ENCODE measurements at places on chromosomes 5 and 9.

DNA sequence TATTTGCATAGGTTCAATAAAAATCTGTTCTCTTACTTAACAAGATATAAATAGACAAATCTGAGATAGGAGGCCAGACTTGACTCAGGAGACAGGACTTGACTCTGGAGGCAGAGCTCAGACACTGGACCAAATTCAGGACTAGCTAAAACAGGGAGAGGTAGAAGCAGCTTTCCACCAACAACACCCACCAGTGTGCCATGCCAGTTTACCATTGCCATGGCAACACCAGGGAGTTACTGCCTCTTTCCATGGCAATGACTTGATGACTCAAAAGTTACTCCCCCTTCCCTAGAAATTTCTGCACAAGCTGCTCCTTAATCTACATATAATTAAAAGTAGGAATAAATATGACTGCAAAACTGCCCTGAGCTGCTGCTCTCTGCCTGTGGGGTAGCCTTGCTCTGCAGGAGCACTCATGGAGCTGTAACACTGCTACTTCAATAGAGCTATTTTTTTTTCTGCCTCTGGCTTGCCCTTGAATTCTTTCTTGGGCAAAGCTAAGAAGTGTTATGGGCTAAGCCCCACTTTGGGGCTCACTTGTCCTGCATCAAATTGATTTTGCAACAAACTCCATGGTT is 473.0 kb downstream of the PLK2 start:
- peak; percentile 77 for DNase-seq

DNA sequence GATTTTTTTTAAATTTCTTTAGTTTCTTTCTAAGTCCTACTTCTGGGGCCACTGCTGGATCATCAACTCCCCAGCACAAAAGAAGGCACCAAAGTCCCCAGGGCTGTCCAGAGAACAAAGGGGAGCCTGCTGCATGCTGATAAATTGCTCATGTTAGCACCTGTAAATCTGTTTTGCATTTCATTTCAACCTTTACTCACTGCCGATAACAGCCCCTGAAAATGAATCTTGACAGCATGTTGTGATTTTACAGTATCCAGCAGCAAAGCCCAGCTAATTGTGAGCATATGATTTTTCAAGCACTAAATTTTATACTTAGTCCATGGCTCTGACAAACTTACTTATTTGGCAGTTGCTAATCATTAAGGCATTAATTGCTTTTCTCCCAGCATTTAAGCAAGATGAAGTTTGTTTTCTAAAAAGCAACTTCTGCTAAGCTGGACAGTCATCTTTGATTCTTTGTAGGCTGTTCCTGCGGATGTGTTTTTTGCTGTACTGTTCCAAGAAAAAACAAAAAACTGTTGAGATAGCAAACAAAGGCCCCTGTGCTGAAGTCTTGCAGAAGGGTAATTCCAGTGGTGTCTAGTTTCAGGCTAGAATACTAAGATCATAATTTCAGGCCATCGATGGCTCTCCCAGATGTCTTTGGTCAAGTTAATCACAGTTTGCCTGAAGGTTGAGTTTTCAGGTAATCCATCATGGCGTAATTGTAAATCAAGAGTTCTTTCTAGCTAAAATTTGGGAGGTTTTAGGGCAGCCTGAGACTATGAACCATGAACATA is 73.1 kb upstream of the GAS1 start:
- no peak for DNase-seq

- DNase-seq, result no peak
Measured at GRCh38 chr5:125228363-125229070, 482.1 kb upstream of the ZNF608 start.

GRCh38 chr9:116499986-116500871 is 186.9 kb upstream of the TRIM32 start:
- DNase-seq, result peak; percentile 77

- DNase-seq, result no peak
Measured at GRCh38 chr9:77885104-77885672, 146.4 kb downstream of the GNAQ start.

DNA sequence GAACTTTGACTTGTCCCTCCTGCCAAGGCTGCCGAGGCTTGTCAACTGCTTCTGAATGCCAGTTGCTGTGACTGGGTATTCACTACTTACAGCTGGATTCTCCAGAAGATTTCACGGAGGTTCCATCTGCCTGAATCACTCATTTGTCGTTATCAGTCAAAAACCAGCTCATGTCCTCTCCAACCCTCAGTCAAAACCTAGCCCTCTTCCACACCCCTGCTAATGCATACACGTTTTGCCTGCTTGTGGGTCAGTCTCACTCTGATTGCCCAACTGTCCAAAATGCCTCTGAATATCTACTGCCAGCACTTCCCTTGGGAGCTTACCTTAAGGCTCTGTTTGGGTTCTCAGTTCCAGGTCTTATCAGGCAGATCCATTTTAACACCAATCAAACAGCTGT is 238.6 kb upstream of the TMEM161B start:
- no peak for DNase-seq

DNA sequence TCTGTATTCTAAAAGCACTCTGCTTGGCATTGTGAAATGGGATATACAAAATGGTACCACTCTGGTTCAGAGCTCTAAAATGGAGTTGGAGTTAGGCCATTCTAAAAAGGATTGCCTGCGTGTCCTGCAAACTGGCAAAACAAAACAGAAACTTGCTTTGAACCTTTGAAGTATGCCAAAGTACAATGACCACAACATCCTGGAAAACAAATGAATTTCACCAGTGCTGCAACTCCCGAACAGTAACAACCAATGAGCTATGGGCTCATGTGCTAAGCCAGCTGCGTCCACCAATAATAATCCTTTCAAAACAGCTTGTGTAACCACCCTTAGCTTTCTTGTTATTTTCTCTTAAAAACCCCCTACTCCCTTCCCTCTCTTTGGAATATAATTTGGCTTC is 88.4 kb upstream of the CXCL14 start:
- DNase-seq, result no peak

DNA sequence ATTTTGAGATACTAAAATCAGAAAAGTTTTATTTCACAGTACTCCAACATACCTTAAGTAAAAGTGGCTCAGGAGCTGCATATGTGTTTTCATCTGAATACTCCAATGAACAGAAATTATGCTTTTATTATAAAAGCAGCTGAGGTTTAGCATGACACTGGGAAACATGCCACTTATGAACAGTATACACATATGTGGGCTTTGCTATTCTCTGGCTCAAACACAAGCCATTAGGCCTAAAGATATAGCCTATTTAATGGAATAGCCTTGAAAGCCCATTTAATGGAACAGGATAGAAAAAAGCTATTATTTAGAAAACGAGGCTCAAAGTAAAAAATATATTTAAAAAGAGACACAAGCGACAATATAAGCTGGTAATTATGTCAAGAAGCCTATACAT is 74.1 kb downstream of the SLC38A9 start:
- no peak for DNase-seq

- peak; percentile 42 for DNase-seq
Measured at GRCh38 chr9:137672907-137673791, 54.3 kb downstream of the EHMT1 start.

- DNase-seq, result no peak
Measured at GRCh38 chr9:126421567-126422428, 95.2 kb downstream of the MVB12B start.

DNA sequence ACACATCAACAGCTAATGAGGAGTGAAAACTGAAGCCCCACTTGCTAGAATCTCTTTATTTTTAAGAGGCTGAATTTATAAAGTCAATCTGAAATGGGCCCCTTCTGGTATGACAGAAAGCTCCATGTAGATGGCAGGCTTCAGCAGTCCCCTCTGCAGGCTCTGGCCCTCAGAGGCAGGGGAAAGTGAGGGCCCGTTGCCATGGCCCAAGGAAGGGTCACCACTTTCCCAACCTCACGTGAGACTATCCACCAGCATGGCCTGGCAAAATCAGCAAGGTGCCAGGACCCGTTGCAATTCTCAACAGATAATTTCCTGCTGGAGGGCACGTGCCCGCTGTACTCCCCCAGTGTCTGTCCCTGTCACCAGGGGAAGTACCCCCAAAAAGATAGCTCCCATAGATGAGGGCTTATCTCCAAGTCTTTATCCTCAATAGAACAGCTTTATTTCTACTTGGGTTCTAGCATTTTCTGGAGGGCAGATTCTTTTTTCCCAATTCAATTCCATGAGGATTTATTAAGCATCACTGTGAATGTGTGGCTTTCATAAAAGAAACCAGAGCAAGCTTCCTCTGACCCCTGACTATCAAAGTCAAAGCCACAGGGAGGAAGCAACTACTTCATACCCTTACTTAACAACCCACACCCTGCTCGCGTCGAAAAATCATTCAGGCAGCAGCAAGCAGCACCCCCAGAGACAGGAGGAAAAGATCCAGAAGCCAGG is 85.4 kb upstream of the FSTL4 start:
- DNase-seq, result no peak

DNA sequence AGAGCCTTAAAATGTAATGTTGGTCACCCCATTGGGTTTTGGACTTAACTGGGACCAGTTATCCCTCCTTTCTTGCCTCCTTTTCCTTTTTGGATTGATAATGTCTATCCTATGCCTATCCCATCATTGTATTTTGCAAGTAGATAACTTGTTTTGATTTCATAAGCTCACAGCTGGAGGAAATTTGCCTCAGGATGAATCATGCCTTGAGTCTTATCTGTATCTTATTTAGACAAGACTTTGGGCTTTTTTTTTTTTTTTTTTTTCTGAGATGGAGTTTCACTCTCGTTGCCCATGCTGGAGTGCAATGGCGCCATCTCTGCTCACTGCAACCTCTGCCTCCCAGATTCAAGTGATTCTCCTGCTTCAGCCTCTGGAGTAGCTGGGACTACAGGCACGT is 443.3 kb downstream of the DNAH5 start:
- peak; percentile 72 for DNase-seq

GRCh38 chr9:128088253-128088945 is 20.4 kb downstream of the SLC25A25 start:
- no peak for DNase-seq

- no peak for DNase-seq
Measured at GRCh38 chr5:522899-523440, 1.3 kb downstream of the SLC9A3 start.

DNA sequence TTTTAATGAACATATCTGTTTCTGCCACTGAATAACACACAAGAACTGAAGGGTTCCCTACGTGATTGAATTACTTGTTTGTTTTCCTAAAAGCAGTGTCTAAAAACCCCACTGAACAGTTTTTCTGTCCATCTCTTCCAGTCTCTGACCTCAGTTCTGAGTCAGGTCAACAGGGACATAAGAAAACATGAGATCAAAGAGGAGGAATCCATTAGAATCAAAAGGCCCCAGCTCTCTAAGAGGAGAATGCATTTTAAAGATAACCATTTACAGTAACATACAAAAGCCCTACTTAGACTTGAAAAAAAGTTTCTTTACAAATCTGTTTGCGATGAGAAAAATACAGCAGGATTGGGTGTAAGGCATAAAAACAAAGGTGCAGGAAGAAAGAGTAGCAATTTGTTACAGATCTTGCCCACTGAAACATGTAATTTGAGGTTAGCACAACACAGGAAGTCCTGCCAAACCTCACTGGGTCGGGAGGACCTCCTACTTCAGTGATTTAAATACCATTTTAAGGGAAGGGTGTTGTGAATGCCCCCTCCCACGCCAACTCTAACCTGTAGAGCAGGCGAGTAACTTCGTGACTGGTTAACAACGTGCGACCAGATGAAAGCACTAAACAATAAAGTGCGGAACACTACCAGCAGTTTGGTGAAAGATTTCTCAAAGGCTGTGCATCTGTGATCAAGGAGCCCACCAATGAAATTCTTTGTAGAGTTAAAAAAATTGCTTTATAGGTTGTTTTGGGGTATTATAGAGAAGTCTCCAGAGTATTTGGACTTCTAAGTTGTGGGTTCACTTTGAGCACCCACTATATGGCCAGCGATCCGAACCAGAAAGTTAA is 1.3 kb downstream of the QSOX2 start:
- DNase-seq, result no peak

- no peak for DNase-seq
Measured at GRCh38 chr9:75142202-75142601, 53.9 kb downstream of the OSTF1 start.

- DNase-seq, result no peak
Measured at GRCh38 chr9:131963072-131964030, 116.3 kb downstream of the MED27 start.

GRCh38 chr5:6686915-6687409 is 26.3 kb upstream of the TENT4A start:
- DNase-seq, result peak; percentile 51

DNA sequence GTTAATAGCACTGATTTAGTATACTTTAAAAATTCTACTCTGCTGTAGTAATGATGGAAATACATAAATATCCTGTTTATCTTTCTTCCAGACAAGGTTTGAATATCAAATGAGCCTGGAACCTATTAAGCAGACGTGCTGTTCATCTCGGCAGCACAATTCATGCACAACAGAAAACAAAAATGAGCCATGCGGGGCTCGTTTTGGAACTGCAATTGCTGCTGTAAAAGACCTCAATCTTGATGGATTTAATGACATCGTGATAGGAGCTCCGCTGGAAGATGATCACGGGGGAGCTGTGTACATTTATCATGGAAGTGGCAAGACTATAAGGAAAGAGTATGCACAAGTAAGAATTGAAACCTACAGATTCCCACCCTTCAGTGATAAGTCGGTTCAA is 79.1 kb upstream of the ITGA2 start:
- no peak for DNase-seq

DNA sequence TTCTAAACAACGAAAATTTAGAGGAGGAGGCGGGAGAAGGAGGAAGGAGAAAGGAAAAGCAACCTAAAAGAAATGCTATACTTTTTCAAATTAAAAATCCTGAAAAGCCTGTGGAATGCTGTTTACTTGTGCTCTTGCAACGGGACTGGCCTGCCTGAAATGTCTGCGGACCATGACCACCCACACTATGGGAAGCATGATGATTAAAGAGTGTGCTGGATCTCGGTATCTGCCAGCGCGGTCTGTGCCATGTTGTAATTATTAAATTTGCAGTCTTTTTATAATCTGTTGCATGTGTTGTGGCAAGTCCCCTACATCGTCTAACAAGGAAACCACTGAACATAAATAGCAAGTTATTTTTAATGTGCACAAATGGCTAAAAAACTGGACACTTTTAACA is 111.4 kb downstream of the FANCC start:
- no peak for DNase-seq

- DNase-seq, result no peak
Measured at GRCh38 chr5:161471211-161471950, 75.1 kb downstream of the GABRB2 start.

- no peak for DNase-seq
Measured at GRCh38 chr5:60357302-60357701, 342.7 kb downstream of the DEPDC1B start.

DNA sequence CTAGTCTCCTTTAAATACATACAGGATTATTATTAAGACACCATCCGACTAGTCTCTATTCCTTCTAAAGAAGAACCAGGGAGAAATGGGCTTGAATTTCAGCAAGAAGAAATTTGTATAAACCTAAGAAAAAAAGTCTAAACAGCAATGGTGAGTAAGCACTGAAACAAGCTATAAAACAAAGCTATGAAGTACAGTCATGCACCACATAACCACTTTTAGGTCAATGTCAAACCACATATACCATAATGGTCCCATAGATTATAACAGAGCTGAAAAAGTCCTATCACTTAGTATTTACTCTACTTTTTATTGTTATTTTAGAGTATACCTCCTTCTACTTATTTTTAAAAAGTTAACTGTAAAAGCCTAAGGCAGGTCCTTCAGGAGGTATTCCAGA is 102.0 kb upstream of the NFIB start:
- DNase-seq, result peak; percentile 44
